Common myeloid progenitor, CD34-positive (primary cell): ENCODE measurements at places on chromosomes 7 and 10.

- no peak for DNase-seq
Observed at GRCh38 chr7:114740941-114741340, 181.0 kb upstream of the MDFIC start.

GRCh38 chr7:55006499-55006898, 12.3 kb upstream of the EGFR start:
- DNase-seq = no peak

DNA sequence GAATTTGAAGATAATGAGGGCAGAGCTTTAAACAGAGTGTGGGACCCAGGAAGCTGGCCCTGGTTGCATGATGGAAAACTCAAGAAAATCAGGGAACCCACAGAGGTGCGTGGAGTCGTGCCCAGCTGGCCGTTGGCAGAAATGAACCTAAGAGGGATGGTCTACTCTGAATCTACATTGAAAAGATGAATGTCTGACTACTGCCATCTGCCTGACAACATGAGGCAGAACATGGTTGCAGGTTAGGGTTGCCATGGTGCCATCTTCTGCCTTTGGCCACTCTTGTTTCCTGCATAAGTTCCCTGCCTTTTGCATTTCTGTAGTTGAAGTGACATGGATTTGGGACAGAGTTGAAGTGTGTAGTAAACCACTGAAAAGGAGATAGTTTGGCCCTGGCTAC, 138.5 kb upstream of the COBL start:
- no peak for DNase-seq

GRCh38 chr7:40822861-40823260, 688.1 kb downstream of the SUGCT start:
- no peak for DNase-seq

DNA sequence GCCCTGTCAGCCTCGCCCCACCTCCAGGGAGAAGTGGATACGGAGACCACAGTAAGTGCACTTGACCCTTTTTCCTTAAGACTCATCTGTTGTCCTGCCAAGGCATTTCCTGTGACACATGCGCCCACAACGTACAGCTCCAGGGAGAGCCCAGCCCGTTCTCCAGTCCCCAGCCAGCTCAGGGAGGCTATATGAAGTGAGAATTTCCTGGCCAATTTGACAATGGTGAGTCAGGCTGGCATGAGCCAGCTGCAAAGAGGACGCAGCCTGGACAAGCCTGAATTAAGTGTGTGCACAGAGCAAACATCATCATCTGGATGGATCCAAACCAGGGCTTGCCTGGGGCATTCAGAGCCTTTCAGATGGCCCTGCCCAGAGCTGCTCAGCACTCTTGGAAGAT, 244.8 kb downstream of the KCNMA1 start:
- no peak for DNase-seq

- no peak for DNase-seq
Observed at GRCh38 chr10:107480781-107481180, 316.3 kb upstream of the SORCS1 start.

DNA sequence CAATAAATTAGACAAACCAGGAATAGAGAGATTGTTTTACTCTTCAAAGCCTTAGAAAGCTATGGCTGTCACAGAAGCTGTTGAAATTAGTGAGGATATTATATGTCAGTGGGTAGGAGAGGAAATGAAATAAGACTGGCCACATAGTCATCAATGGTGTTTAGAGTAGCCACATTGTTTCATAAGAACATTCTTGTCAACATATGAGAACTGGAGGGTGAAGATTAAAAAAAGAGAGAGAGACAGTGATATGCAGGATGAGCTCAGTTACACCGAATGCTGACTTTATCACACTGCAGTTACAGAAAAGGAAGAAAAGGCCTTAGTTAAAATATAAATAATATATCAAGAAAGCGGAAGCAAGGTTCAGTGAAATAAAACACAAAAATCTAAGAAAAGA, 412.0 kb downstream of the CNTNAP2 start:
- peak; percentile 36 for DNase-seq

DNA sequence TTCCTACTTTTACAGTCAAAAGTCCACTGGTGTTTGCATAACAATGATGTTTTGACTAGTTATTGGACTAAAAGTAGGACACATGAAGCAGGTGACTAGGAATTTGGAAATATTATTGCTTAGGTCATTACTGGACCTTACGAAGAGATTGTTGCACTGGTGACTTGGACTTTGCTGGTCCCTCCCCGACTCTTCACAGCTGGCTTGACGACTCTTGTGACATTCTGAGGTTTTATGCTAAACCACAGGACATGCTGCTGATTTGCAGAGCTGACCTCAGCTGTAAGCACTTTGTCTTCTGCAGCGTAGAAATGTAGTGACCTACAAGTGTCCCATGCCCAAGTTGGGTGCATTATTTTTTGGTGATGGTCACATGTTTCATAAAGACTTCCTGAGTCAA, 21.9 kb downstream of the PCBD1 start:
- peak; percentile 39 for DNase-seq

DNA sequence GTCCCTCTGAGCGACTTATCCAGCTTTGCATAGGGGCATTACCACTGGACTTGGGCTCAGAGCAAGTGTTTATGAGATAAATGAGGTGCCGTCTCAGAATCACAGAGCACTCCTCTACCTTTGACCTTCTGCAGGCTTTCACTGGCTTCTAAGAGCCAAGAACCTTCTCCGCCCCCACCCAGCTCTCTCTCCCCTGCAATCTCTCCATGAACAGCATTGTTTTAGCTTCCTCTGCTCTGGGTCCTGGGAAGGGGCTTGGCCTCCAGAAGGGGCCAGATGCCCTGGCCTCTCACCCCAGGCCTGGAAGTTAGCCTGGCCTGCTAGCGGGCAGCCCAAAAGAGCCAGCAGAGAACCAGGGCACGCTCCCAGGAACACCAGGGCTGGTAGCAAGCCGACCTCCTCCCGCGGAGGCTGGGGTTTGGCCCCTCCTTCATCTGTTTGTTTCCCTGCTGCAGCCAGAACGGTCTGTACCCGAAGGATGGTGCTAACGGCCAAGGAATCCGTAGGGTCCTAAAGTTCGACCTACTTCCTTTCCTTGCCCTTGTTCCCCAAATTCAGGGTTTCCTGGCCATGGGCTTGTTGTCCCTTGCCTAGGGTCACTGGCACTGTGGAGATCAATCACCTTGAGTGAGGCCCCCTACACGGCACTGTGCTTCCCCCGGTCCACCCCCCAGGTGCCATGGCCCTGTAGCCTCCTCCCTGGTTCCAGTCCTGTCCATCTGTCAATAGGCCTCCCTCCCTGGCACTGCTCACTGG, 18.7 kb upstream of the DDIT4 start:
- peak; percentile 55 for DNase-seq

DNA sequence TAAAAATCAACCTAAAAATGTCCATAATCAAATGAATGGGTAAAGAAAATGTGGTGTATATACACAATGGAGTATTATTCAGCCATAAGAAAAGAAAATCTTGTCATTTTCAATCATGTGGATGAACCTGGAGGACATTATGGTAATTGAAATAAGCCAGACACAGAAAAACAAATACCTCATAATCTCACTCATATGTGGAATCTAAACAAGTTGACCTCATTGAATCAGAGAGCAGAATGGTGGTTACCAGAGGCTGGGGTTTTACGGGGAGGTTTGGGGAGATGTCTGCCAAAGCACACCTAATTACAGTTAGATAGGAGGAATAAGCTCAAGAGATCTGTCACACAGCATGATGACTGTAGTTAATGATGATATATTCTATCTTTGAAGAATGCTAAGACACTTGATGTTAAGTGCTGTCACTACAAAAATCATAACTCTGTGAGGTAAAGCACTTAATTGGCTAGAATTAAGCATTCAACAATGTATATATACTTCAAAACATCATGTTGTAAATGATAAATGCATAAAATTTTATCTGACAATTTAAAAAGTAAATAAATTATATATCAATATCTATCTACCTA, 39.1 kb upstream of the TNPO3 start:
- no peak for DNase-seq

DNA sequence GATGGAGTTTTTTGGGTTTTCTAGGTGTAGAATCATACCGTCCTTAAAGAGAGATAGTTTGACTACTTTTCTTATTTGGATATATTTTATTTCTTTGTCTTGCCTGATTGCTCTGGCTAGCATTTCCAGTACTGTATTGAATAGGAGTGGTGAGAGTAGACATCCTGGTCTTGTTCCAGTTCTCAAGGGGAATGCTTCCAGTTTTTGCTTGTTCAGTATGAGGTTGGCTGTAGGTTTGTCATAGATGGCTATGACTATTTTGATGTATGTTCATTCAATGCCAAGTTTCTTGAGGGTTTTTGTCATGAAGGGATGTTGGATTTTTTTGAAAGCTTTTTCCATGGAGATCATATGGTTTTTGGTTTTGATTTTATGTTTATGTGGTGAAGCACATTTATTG, 676.9 kb downstream of the SUGCT start:
- no peak for DNase-seq

GRCh38 chr10:71750124-71750841, 23.0 kb downstream of the VSIR start:
- peak; percentile 80 for DNase-seq

DNA sequence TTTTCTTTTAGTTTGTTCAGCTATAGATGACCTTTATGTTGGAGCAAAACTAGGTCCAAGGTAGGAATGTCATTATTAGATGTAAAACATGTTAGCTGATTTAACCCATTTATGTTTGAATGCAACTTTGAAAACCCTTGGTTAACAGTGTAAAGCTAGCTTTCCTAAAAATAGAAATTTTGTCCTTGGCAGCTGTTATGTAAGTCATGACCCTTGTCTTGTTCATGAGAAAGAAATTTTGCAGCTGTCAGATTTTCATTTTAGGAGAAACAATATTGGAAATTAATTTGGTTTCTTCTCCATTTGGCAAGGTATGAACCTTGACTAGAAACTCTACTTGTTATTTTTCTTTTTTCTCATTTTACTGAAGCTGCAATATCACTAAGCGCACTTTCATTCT, 23.9 kb upstream of the CCAR1 start:
- DNase-seq = no peak

DNA sequence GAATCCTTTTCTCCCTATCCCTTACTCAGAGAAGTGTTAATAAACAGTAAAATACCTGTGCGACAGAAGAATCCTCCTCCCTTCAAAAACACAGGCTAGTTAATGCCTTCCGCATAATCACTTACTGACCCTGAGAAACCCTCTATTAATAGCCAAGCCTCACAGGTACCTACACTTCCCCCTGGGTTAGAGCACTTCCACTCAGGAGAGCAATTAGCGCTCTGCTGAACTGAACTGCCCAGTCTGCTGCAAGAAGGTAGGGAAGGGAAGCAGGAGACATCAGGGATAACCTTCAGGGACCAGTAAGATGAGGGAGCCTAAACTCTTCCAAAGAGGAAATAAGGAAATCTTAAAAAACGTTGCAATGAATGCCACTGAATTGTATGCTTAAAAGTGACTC, 39.6 kb downstream of the KIAA1549 start:
- DNase-seq = no peak
